ENCODE measurements at places on chromosomes 1 and 21.

DNA sequence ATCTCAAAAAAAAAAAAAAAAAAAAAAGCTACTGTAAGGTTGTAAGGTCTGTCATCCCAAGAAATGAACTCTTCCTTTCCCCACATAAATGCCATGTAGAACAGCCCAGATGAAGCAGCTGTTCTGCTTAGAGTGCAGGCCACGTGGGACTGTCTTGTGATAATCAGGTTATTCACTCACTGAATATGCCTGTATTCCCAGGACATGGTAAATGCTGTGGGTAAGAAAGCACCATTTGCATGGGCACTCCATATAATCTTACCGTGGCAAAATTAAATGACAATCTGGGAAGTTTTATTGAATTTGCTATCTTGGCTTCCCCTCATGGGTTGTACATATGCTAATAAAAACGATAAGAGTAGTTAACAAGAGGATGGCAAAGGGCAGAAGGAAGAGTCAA lies 13.8 kb downstream of the RGS5 start:
- no peak for DNase-seq

- DNase-seq, result no peak
These were observed 7.5 kb downstream of the IVNS1ABP start for GRCh38 chr1:185309566-185309965.

DNA sequence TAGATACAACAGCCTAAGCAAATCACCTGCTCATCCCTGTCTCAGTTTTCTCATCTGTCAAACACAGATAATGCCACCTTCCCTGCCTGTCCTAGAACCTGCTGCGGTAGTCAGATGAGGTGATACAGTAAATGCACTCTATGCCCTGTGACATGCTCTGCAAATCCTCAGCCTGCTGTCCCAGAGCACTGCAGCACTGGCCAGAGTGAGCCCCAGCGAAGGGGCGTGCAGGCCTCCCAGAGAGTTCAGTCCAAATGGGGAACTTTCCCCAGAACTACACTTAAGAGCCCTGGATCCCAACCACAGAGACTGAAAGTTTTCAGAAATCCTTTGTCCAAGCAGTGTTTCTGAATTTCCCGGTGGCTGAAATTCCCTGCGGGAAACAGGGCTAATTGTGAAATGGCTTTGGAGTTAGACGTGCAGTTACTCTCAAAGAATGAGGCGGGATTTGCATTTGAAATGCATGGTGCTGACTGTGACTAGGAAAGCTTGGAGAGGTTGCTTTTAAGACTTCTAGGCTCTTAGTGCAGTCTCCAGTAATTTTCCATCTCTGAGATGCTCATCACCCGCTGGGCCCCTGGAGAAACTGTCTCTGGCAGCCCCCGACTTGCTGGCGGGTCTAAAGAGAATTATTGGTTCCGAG lies 206.5 kb upstream of the AJAP1 start:
- DNase-seq, result no peak

DNA sequence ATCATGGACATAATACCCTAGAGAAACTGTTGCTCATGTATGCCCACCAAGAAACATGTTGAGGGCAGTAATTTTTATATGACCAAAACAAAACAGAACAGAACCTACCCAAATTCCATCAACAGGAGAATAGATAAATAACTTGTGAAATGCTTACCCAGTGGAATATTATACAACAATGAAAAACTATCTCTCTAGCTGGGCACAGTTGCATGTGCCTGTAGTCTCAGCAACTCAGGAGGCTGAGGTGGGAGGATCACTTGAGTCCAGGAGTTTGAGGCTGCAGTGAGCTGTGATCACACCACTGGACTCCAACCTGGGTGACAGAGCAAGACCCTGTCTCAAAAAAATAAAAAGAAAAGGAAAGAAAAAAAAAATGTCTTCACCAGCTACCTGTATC lies 37.6 kb upstream of the RCSD1 start:
- DNase-seq, result no peak

DNA sequence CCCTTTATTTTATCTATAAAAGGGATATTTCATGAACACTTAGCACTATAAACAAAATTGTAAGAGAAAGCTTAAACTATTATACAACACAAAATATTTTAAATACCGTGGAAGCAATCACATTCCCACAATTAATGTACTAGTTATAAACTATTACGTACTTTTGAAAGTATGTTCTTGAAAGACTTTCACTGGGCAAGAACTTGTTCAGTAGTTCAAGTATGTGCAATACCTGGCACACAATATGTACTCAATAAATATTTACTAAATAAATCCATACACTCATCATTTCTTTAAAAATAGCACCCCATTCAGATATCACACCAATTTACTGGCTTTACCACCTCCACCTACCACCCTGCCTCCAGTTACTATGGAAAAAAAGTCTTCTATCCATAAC lies 12.6 kb upstream of the FMO2 start:
- DNase-seq, result no peak

GRCh38 chr1:25255706-25256577 lies 8.7 kb upstream of the RSRP1 start:
- no peak for DNase-seq

DNA sequence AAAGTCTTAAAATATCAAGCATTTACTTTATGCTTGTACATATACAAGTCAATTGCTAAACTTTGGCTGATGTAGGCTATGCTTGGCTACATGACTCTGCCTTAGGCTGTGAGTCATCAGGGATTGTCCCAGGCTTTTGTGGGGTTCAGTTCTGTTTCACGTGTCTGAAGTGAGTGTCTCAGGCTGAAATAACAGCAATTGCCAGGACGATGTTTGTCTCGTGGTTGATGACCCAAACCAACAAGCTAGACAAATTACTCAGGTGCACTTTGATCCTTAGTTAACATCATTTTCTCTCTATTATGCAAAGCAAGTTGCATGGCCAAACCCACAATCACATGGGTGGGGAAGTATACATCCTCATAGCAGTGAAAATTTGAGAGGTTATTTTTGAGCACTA lies 410.1 kb downstream of the BRINP3 start:
- no peak for DNase-seq
